Activated T-cell treated with anti-CD3 and anti-CD28 coated beads for 48 hours (primary cell): ENCODE measurements at places on chromosomes 3 and 15.

GRCh38 chr15:75156326-75157215 is 45.1 kb upstream of the C15orf39 start:
- no peak for DNase-seq

DNA sequence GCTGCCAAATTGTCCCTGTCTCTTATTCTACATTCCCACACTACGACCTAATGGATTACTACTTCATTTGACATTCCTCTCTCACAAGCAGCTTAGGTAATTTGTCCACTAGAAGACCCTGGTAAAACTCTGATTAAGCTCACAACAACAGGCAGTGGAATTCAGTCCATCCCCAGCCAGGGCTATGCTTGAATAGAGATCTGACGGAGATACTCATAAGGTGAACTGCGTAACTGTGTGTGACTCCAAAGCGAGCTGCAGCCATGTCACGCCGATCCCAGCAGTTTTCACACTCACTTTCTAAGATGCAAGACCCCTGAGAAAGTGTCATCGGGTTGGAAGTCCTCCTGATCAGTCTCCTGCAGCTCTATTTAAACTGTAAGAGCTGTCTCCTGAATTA is 25.7 kb upstream of the ROBO2 start:
- no peak for DNase-seq

DNA sequence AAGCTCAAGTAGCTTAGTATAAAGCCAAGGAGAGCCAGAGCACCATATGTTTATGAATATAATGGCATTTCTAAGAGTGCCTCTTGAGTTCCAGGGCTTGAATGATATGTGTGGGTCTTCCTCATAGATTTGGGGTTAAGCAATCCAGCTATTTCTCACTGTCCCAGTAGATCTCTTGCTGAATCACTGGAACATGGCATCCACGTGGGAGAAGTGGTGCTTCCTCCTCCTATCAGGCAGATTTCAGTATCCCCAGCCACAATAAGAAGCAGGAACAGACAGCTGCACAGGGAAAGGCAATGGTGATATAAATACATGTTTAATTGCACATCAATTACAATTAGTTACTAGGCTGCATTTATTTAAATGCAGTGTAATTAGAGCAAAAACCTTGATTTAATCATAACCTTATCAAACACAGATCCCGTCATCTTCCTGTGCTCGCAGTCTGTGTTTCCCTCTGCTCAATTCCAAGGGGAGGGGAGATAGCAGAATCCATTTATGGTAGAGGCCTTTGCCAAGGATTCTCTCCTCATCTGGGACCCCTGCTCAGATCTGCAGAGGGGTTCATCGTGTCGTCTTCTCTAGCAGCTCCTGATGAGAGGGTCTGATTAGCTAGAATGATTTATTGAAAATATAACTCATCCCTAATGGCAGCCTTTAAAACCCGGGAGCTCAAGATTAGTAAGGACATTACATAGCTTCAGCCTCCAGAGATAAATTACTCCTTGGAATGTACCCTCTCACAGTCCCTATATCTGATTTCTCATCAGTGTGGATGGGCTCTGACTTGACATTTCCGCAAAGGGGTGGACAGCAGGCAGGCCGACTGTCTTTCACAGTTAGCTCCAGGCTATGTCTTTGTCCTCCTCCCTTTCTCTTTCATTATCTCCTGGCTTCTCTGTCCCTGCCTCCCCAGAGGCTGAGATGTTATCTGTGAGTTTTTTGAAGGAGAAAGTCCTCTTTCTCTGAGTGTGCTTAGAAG is 775.9 kb downstream of the AGBL1 start:
- DNase-seq = no peak

GRCh38 chr3:65433480-65433879 is 605.2 kb downstream of the MAGI1 start:
- no peak for DNase-seq

DNA sequence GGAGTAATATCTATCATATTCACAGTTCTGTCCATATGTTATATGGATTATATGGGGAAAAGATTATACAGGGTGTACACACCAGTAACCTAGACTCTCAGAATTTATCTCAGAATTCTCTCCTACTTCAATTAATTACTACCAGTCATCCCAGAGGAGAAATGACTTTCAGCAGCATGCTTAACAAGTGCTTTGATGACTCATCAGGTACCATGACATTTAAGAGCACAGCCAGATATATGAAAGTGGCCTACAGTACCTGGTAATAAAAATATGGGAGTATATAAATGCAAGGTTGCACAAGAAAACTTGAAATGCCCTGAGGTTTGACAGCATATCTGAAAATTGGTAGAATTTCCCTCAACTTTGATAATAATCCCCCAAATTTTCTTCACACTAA is 1273.0 kb downstream of the OTOL1 start:
- no peak for DNase-seq

DNA sequence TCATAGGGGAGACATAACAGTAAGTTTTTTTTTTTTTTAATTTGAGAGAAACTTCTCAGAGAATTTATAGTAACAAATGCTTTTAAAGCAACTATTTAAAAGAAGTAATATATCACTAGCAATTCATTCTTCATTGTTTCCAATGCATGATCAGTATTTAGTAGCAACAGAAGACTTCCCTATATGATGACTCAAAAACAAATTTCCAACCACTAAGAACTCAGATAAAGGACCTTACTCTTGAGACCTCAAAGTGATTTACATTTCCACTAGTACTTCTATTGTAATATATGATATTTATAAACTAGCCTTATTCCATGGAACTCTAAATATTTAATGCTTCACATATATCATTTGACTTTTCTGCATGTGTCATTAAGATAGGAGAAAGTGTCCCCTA is 356.3 kb downstream of the ZBTB20 start:
- DNase-seq = no peak

DNA sequence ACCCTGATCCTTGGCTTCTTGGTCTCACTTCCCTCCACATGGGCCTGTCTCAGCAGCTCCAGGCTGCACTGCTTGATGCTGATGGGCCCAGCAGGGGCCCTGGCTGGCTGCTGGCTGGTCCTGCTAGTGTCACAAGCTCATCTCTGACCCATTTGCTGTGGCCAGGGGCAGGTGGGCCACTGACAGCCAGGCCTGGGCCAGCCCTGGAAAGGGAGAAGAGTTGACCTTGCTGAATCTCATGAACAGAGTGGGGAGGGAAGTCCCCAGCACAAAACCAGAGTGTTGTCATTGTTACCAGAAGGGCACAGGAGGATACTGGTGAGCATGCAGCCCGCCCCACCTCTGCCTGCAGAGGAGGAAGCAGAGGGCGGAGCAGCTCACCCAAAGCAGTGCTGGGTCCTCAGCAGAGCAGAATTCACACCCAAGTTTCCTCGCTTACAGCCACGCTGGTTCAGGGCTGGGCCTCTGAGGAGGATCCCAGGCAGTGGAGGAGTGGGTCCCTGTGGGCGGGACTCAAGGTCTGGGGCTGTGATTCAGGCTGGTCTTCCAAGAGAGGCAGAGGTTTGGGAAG is 7.6 kb upstream of the KLF15 start:
- no peak for DNase-seq

DNA sequence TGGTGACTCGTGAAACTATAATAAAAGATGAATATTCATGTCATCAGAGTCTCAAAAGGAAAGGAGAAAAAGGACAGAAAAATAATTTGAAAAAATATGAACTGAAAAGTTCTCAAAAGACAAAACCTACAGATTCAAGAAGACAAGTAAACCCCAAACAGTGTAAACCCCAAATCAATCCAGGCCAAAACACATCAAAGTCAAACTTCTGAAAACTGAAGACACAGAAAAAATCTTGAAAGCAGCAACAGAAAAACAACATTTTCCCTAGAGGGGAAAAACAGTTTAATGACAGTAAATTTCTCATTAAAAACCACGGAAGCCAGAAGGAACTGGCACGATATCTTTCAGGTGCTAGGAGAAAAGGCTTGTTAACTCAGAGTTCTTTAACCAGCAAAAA is 143.8 kb downstream of the PEAK1 start:
- no peak for DNase-seq

- no peak for DNase-seq
These were observed 95.8 kb downstream of the P3H2 start for GRCh38 chr3:190024912-190025311.

DNA sequence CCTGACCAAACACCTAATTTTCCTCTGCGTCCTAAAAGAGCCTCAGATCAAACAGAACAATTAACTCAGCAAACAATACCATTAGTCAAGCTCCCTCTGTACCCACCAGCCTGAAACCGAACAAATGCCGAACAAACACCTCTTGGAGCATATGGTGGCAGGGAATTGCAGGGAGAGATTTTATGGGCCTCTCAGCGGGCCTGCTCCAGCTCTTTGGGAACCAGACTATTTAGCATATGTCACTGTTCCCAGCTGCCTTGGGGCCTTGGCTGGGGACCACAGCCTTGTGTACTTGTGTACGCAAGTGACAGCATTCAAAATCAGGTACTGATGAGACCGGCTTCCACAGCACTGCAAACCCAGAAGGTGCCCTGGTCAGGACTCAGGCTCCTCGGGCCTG is 388.8 kb upstream of the PPP2R3A start:
- no peak for DNase-seq
